ENCODE measurements at places on chromosomes 5 and 9. TPM values are rescaled to one million over a fixed set of nuclear protein-coding genes. Genes with fewer than 3 reads are reported as not detected.

SPATA31D4 gene
- total RNA-seq: not detected

PCDHGC5 gene
- total RNA-seq: 0.24 TPM

FRRS1L gene
- total RNA-seq: 0.10 TPM

WHRN gene
- total RNA-seq: 1.9 TPM

PCDHAC2 gene
- total RNA-seq: not detected

FAM219A gene
- total RNA-seq: 37.5 TPM

IL5 gene
- not detected for total RNA-seq

COL15A1 gene
- total RNA-seq: 5.8 TPM

SOHLH1 gene
- total RNA-seq: not detected

ARHGEF39 gene
- 0.39 TPM for total RNA-seq

PCDHGB6 gene
- 6.2 TPM for total RNA-seq

NDST1 gene
- 423 TPM for total RNA-seq

CATSPER3 gene
- not detected for total RNA-seq

PCDHB11 gene
- 0.58 TPM for total RNA-seq

HAND1 gene
- not detected for total RNA-seq

LCN1 gene
- not detected for total RNA-seq
